PC-9 (cell line): ENCODE measurements at places on chromosomes 2 and 18. TPM values are rescaled to one million over a fixed set of nuclear protein-coding genes. Genes with fewer than 3 reads are reported as not detected.

TMEM247 gene
- not detected in 2 replicates for total RNA-seq

FAM168B gene
- total RNA-seq: 66.6 and 79.6 TPM in 2 replicates

ZAP70 gene
- not detected in 2 replicates for total RNA-seq

DNA sequence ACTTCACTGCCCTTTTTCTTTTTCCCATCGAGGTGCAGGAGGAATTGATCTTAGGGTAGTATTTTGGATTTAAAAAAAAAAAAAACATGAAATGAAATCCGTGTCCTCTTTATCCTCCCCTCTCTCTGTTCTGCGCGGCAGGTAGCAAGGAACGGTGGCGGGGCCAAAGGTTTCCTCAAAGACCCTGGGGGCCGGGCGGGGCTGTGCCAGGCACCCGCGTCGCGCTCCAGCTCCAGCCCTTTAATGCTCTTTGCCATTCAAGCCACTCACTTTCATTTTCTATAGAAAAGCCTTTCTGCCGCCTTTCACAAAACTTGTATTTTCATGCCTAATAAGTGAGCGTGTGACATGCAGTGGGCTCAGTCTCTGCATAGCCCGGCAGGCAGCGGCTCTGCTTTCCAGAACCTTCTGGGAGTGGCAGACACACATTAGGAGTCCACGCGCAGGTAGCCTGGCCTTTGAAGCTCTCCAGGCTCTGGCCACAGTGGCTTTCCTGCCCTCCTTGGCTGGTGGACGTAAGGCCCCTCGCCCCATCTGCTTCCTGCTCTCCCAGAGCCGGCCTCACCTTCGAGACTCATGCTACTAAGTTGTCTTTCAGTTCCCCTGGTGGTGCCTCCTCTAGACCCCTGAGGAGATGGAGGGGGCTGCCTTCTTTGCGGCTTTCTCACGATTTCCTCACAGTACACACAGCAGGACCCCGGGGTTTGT lies 41.7 kb downstream of the AGAP1 start:
- no peaks in the 10 kb centered on the region for H3K27me3 ChIP-seq
- no peak overlapping the region for H3K27ac ChIP-seq
- no peak for DNase-seq
- no peaks in the 10 kb centered on the region for H3K4me1 ChIP-seq
- H3K4me3 ChIP-seq: no peak overlapping the region
- H3K36me3 ChIP-seq: no peaks in the 10 kb centered on the region

GRCh38 chr18:33099626-33100025 lies 326.8 kb upstream of the KLHL14 start:
- no peak overlapping the region for H3K4me3 ChIP-seq
- no peaks in the 10 kb centered on the region for H3K27me3 ChIP-seq
- no peaks in the 10 kb centered on the region for H3K4me1 ChIP-seq
- no peaks in the 10 kb centered on the region for H3K36me3 ChIP-seq
- DNase-seq: no peak

DNA sequence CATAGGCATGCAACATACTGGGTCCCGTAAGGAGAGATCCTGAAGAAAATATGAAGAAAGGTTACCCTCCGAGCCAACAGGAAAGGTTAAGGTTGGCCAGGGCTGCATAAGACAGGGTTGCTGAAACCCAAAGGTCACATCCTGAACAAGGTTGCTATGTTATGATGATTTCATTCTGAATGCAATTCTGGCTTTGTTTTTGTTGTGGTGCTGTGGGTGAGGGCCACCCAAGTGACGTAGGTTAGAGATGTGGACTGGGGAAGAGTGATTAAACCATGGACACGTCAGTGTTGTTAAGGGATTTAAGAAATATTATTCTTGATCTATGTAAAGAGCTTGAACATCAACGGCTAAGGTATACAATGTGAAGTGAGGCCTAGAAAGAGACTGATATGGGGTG lies 60.0 kb downstream of the ZEB2 start:
- no peak for DNase-seq
- H3K4me1 ChIP-seq: no peaks in the 10 kb centered on the region
- H3K27me3 ChIP-seq: no peaks in the 10 kb centered on the region
- no peak overlapping the region for H3K27ac ChIP-seq
- no peak overlapping the region for H3K4me3 ChIP-seq

- peak overlapping the region; percentile 64; the same call in 1 of the 2 replicates for H3K4me3 ChIP-seq
- no peak overlapping the region for H3K27ac ChIP-seq
- no peaks in the 10 kb centered on the region for H3K36me3 ChIP-seq
- H3K27me3 ChIP-seq: no peaks in the 10 kb centered on the region
- H3K4me1 ChIP-seq: no peaks in the 10 kb centered on the region
Observed at GRCh38 chr18:35376393-35376741, 770 bp downstream of the ZNF396 start.

- H3K36me3 ChIP-seq: peaks cover 18% of the 10 kb centered on the region
- H3K27ac ChIP-seq: peak overlapping the region; percentile 46
- no peak for DNase-seq
- H3K4me1 ChIP-seq: peaks cover 18% of the 10 kb centered on the region
- H3K27me3 ChIP-seq: no peaks in the 10 kb centered on the region
- H3K4me3 ChIP-seq: peak overlapping the region; percentile 100
Observed at GRCh38 chr2:231711677-231712450, 3.5 kb downstream of the PTMA start.
